Hippocampal formation (tissue), 2 donors: ENCODE measurements at places on chromosomes 3 and 15.

DNA sequence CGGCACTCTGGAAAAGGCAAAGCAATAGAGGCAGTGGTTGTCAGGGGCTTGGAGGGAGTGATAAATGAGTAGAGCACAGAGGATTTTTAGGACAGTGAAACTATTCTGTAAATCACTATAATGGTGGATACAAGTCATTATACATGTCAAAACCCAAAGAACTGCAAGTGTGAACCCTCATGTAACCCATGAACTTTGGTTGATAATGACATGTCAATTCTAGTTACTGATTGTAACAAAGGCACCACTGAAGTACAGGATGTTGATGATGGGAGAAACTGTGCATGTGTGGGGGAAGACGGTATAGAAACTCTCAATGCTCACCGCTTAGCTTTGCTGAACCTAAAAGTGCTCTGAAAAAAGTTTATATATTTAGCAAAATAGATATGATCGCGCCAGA is 36.0 kb downstream of the BTLA start:
- no peak for DNase-seq

DNA sequence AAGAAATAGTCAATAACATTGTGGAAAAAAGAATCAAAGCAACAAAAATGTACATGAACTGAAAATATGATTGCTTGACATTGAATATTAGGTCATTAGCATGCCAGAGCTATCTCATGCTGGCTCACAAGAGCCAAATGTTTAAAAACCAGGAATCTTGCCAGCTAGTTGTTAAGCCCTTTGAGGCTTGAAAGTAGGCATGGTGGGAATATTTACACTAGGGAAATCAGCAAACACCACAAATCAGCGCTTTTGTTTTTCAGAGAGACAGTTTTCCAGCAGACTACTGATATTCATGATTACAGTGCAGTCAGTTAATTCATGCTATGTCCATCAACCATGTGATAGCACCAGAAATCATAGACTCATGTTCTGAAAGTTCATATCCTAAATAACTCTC is 144.8 kb downstream of the ARPP21 start:
- no peak for DNase-seq

DNA sequence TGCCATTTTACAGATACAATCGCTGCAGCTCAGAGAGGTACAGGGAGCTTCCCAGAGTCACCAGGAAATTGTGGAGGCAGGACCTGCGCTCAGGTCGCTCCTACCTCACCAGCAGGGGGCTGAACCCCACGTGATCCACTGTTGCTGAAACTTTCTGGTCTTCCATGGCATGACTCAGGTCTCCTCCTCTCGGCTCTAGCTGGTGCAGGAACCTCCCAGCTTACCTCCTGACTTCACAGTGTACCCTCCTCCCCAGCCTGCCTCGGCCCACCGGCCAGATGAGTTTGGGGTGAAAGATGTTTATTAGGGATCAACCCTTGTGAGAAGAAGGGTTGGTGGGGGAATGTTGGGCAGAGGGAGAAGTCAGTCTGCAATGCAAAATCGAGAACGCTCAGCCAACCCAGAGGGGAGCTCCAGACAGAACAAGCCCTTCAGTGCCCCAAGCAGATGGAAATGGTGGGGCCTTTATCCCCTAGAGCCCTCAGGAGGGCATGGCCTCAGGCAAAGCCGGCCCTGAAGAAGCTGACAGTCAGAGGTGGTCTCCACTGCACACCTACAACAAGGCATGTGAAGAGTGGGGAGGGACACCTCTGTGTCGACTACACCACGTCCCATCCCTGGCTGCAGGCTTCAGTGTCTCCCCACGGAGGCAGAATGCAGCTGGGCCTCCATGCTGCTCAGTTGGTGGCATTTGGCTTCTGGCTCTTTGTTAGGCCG is 118.6 kb upstream of the PRR20G start:
- no peak for DNase-seq

GRCh38 chr3:100277255-100277800 is 16.5 kb downstream of the TBC1D23 start:
- no peak for DNase-seq

DNA sequence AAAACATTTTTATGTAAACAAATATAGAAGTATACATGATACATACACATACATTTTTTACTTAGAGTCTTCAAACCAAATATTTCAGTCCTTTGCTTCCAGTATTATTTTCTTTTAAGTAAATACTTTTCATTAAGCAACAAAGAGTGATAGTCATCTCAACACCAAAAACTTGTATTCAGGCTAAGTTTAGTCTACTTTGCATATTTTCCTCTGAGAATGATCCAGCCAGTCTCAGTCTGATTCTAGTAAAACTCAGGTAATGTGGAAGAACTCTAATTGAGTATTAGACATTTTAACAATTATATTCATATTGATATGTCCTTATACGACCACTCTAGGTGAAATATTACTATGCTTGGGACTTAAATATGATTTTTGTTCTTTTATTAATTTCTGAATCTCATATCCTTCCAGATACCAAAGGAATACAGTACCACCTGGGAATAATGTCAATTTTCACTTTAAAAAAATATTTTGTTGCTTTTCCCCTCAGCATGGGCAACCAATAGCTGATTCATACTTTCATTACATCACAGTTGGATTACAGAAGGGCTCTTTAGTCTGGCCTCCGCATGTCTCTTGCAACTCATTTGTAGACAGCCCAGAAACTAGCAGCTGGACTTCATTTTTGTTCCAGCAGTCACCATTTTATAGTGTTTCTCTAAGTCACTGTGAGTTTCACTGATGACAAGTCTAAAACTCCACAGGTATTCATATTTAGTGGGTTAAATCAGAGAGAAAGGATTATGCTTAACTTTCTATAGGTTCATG is 390.4 kb downstream of the ZBTB20 start:
- no peak for DNase-seq
